Stimulated activated CD8-positive, alpha-beta memory T cell treated with anti-CD3 and anti-CD28 coated beads, Interleukin-12 subunit alpha, Interleukin-12 subunit beta, amount 100 ng/mL, for 1 hour (primary cell): ENCODE measurements at places on chromosomes 3 and 15.

GRCh38 chr3:19527746-19528145 lies 379.4 kb downstream of the KCNH8 start:
- no peak for DNase-seq

- DNase-seq, result no peak
Measured at GRCh38 chr3:192843723-192844485, 73.8 kb downstream of the MB21D2 start.

GRCh38 chr3:165837058-165837525 lies at the start of gene BCHE:
Gene BCHE (minus strand): TSS chr3:165837423. CDS start chr3:165831033, 6,390 bp downstream.
- no peak for DNase-seq

DNA sequence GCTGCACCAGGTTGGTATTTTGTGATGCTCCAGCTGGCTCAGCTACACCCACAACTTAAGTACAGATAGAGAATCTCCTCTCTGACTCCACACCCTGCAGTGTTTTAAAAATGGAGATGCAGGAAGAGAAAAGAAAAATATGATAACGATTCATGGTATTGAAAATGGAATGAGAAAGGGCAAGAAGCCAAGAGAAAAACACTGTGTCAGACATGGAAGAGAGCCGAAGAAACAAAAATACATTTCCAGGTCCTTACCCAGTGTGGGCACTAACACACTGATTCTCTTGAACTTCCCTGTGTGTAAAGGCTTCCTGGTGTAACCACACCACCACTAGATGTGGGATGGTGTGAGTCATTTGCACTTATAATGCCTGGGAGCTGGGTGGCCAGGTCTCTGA lies 93.1 kb downstream of the GMPS start:
- DNase-seq, result no peak

- no peak for DNase-seq
Measured at GRCh38 chr3:31926543-31926942, 54.5 kb downstream of the OSBPL10 start.

- DNase-seq, result no peak
Measured at GRCh38 chr3:14565868-14566588, 25.9 kb upstream of the GRIP2 start.

GRCh38 chr15:25693321-25694238 lies 169.5 kb downstream of the ATP10A start:
- DNase-seq, result no peak

DNA sequence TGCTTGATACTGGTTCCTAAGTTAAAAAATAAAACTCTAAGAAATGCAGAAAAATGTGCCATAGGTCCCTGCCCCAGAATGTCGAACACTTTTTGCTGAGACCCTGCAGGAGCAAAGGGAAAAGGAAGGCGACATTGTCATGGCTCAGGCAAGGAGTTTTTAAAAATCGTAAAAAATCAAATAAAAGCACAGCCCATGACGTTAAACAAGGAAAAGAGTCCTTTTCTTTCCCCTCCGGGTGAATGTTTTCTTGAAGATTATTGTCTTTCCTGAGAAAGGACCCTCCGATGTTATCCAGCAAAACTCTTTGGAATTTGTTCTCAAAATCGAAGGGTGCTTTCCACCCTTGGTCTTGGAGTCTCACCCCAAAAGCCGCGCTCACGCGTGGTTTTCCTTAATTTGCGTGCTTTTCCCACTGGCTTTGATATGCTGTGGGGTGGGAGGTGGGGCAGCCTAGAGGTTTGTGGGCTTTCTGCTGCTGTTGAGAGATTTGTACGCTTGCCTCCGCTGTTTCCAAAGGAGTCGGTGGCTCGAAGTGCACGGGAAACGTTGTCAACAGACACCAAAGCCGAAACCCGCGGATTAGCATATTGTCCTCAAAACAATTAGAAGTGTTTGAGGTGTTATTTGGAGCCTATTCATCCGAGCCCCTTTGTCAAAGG lies 2.9 kb downstream of the SOX14 start:
- DNase-seq, result no peak

DNA sequence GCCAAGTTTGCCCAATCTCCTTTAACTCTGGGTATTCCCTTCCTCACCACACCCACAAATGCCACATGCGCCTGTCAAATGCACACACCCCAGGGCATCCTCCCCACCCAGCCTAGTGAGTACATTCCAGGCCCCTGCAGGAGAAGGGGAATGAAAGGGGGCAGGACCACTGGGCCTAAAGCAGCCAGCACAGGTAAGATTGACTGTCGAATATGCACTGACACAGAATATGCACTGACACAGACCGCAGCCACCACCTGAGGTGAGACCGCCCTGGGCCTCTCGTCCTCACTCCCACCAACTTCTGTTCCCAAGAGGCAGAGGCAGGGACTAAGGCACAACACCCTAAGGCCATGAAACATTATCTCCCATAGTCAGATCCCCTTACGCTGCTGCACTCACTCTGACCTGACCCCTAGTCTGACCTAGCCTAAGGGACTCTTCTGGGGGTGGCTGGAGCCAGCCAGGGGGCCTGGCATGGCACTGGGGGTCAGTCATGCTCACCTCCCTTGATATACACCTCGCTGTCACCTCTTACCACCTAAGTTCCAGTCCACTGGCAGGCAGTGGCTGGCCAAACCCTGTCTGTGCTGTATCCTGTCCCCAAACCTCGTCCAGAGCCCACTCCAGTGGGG lies 10.8 kb downstream of the AP3B2 start:
- DNase-seq, result no peak

DNA sequence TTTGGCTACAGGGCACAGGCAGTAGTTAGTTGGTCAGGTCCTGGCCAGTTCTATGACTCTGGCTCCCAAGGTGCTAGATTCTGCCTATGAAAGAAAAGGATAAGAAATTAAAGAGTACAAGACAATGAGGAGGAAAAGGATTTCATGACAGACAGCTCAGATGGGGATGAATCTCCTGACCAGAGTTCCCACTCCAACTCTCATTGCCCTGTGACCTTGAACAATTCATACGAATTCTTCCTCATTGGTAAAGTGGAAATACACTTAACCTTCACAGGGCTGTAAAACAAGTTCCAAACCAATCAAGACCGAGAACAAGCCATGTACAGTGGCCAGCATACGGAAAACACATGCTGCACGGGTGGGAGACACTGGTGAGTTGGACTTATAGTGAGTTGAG lies 23.7 kb downstream of the CLEC3B start:
- no peak for DNase-seq

DNA sequence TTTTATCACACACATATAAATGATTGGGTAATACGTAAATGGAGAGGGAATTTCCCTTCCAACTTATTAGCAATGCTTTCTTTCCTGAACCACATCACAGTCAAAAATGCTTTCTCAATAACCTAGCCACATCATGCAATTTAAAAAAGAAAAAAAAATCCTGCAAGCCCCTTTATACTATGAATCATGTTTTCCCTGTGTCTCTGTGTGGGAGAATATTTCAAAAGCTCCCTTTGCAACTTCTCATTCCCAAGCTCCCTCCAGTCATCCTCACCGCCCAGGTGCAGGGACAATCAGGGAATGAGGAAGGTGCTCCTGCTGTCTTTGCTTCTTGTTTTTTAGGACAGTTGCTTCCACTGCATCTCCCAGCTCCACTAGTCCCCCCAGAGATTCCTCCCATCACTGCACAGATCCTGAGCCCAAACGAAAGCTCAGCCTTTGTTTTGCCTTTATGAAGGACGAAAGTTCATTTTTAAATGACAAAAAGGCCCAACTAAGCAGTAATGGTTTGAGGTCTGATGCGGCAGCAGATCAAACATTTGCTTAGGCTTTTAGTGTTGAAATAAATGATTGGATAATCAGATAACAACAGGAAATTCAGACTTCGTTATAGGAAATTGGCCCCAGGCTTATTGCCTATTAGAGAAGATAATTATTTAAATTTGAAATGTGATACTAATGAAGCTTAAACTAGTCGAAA lies 47.8 kb upstream of the ADGRG7 start:
- no peak for DNase-seq
